ENCODE measurements at places on chromosomes 4 and X. TPM values are rescaled to one million over a fixed set of nuclear protein-coding genes. Genes with fewer than 3 reads are reported as not detected.
A peak's percentile ranks its signal among the peaks of the same experiment; 100 is the strongest.

FGG gene
- total RNA-seq: not detected

ZNF185 gene
- total RNA-seq: 3.0 TPM

IL9R gene
- not detected for total RNA-seq

IBSP gene
- not detected for total RNA-seq

SH2D1A gene
- total RNA-seq: 5.6 TPM

ZCCHC18 gene
- 4.6 TPM for total RNA-seq

DNA sequence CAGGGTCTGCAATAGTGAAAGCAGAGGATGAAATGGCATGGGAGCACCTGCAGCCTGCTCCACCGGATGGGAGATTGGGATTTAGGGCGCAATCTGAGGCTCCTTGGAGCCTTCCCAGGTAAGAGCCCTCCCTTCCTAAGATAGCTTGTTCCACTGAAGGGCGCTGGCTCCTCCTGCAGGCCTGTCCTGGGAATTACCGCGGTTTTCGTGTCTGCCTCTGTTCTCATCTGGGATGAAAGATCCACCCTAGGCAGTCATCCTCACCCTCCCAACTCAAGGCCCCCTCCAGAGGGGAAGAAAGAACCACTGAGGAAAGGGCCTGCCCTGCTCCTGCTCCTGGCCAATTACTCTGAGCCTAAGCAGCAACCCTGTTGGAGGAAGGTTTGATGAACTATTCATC is 547.5 kb downstream of the SMARCA1 start:
- no peaks in the 10 kb centered on the region for H3K4me1 ChIP-seq
- no peak for DNase-seq
- no peak overlapping the region for H3K27ac ChIP-seq
- no peak overlapping the region for H3K4me3 ChIP-seq
- H3K27me3 ChIP-seq: no peaks in the 10 kb centered on the region
- no peaks in the 10 kb centered on the region for H3K36me3 ChIP-seq

DNA sequence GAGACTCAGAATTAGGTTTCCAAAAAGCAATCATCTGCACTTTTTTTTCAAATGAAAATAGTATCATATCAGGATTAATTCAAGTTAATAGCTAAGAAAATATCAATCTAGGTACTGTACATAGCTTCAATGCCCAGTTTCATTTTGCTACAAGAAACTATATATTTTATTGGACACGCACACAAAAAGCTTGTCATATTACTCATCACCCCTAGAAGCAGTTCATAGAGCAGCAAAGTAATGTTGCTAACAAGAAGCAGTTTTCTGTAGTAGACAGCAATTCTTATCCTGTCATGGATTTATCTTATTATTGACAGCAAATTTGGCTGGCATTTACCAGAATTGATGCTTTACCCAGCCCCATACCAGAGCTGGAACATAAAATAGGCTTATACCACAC is 52.3 kb upstream of the LSM6 start:
- H3K36me3 ChIP-seq: no peaks in the 10 kb centered on the region
- H3K4me1 ChIP-seq: no peaks in the 10 kb centered on the region
- H3K4me3 ChIP-seq: no peak overlapping the region
- DNase-seq: no peak
- no peak overlapping the region for H3K27ac ChIP-seq

DNA sequence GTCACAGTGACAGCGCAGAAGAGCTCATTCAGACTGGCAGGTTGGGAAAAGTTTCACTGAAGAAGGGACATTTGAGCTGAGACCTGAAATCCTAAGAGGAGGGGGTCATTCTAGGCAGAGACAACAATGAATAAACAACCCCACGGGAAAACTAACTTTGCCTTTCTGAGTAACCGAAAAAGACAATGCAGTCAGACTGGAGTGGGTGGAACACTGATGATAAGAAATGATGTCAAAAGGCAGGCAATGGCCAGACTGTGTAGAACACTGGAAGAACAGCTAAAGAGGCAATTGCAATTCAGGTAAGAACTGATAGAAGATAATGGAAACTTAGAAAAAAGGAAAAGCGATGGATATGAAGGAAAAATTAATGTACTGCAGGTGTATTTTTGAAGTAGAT is 73.8 kb downstream of the CHIC2 start:
- DNase-seq: no peak
- H3K27me3 ChIP-seq: no peaks in the 10 kb centered on the region
- peaks cover 28% of the 10 kb centered on the region for H3K4me1 ChIP-seq
- no peaks in the 10 kb centered on the region for H3K36me3 ChIP-seq
- no peak overlapping the region for H3K4me3 ChIP-seq

- H3K36me3 ChIP-seq: no peaks in the 10 kb centered on the region
- H3K27ac ChIP-seq: no peak overlapping the region
- peaks cover 25% of the 10 kb centered on the region for H3K4me1 ChIP-seq
- H3K4me3 ChIP-seq: peak overlapping the region; percentile 3
- H3K27me3 ChIP-seq: no peaks in the 10 kb centered on the region
Observed at GRCh38 chr4:48653217-48654014, 126.7 kb downstream of the FRYL start.

GRCh38 chr4:131093303-131093702 is 1997.4 kb downstream of the C4orf33 start:
- no peak for DNase-seq
- H3K36me3 ChIP-seq: no peaks in the 10 kb centered on the region
- no peak overlapping the region for H3K27ac ChIP-seq
- H3K27me3 ChIP-seq: no peaks in the 10 kb centered on the region

DNA sequence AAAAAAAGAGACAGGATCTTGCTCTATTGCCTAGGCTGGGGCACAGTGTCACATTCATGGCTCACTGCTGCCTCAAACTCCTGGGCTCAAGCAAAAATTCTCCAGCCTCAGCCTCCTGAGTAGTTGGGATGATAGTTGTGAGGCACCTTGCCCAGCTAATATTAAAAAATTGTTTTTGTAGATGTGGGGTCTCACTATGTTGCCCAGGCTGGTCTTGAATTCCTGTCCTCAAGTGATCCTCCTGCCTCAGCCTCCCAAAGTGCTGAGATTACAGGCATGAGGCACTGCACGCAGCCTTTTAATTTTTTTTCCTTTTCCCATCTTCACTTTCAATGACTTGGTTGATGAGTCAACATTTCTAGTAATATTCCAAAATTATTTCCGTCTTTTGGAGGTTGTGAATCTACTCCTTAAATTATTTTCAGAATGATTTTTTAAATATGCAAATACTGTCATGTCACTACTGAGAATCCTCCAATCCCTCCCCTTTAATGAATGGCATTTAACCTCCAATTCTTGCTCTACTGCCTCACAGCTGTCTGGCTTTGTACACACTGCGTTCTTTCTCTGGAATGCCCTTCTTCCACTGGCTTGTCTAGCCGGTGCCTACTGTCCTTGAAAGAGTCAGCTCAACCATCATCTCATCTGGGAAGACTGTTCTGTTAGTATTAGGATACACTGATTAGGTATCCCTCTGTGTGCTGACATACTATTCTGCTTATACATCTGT is 27.5 kb upstream of the DCTD start:
- H3K27me3 ChIP-seq: no peaks in the 10 kb centered on the region
- H3K4me1 ChIP-seq: no peaks in the 10 kb centered on the region

DNA sequence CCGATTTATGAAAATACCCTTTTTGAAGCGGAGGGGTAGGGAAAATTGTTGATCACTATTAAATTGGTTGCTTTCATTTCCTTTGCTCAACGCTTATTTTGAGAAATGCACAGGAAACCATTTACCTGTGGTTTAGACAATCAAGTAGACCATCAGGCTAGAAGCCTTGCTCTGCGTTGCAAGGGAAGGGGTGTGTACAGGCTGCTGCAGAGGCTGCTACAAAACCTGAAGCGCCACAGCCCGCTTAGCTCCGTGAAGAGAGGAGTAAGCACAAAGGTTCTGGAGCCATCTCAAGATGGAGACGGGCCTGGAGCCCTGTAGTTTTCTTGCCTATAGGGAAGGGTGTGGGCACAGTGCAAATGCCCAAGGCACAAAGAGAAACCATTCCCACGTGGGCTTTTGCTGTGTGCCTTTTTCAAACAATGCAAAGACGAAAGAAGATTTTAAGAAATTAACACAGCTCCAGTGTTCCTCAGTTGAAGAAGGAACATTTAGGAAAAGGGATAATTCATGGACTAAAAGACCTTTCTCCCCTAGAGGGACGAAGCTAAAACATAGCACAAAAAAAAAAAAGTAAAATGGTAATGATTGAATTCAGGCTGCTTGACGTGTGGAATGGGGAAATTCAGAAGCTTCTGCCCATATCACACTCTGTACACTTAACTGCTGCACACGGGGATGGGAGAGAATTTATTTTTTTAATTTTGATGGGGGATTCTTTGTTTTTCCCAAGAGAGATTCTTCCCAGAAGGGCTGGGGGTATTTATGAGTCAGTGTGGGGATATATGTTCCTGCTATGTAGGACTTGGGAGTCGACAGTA is 3.5 kb downstream of the TMSB4X start:
- peak overlapping the region; percentile 72 for H3K4me3 ChIP-seq
- no peaks in the 10 kb centered on the region for H3K27me3 ChIP-seq
- no peaks in the 10 kb centered on the region for H3K36me3 ChIP-seq
- peaks cover 12% of the 10 kb centered on the region for H3K4me1 ChIP-seq
- peak overlapping the region; percentile 96 for H3K27ac ChIP-seq

GRCh38 chr4:19025031-19025430 is 1003.5 kb upstream of the LCORL start:
- H3K36me3 ChIP-seq: no peaks in the 10 kb centered on the region
- no peak overlapping the region for H3K4me3 ChIP-seq
- no peak overlapping the region for H3K27ac ChIP-seq
- DNase-seq: no peak
- H3K27me3 ChIP-seq: no peaks in the 10 kb centered on the region

- DNase-seq: no peak
- H3K27me3 ChIP-seq: no peaks in the 10 kb centered on the region
- H3K4me3 ChIP-seq: no peak overlapping the region
- H3K36me3 ChIP-seq: no peaks in the 10 kb centered on the region
Observed at GRCh38 chr4:24632011-24632410, 47.7 kb upstream of the DHX15 start.

DNA sequence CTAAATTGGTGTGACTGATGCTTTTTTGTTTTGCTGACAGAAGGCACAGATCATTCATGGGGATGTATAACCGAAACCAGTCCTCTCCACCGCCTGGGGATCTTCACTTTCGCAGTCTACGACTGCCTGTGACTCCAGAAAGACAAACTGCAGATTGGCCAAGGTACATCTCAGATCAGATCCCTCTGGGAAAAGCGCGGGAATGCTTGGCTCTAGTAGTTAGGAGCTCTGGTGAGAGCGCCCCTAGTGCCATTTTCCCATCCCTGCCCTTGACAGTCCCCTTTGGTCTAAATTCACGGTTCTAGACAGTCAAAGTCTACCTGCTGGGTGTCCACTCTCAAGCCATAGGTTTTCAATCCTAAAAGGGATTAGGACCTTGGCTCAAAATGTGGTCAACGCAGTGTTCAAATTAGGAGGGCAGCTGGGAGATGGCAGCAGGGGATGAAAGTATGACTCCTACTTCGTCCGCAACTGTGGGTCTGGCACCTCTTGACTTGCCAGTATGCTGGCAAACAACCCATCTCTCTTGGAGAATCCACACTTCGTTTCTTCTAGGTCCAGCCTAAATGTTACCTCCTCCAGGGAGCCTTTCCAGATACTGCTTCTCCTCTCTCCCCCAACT is 6.9 kb upstream of the HAND2 start:
- no peak overlapping the region for H3K4me3 ChIP-seq
- H3K4me1 ChIP-seq: peaks cover 9% of the 10 kb centered on the region
- peak overlapping the region; percentile 98 for H3K27ac ChIP-seq
- no peak for DNase-seq
- H3K27me3 ChIP-seq: no peaks in the 10 kb centered on the region

DNA sequence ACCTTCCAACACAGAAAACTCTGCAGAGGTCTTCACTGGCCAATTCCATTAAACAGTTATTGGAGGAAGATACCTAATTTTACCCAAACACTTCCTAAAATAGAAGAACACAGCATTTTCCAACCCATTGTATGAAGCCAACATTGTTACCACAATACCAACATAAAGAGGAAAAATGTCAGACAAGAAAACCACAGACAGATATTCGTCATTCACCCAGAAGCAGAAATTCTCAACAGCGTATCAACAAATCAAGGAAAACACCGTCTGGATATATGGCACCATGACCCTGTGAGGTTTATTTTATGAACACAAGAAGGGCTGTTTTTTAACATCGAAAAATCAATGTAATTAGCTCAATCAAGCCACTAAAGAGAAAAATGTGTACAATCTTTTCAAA is 255.6 kb downstream of the ASMT start:
- H3K27me3 ChIP-seq: no peaks in the 10 kb centered on the region
- no peak for DNase-seq
- no peaks in the 10 kb centered on the region for H3K4me1 ChIP-seq
- no peaks in the 10 kb centered on the region for H3K36me3 ChIP-seq
- H3K27ac ChIP-seq: no peak overlapping the region
- no peak overlapping the region for H3K4me3 ChIP-seq

DNA sequence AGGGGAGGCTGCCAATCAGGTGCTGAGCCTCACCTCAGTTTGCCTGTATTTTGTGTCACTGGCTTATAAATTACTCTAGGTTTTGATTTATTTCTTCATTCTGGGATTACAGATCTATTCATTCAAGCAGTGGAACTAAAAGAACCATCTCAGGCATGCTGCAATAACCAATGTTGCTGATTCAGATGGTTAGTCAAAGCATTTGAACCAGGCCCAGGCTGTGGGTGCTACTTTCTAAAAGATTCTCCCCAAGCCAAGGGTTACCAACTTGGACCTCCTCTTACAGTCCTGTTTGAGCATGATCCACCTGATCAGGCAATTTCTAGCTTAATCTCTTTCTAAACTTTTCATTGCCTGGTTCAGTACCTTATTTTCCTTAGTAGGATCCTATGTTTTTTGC is 67.2 kb downstream of the TMEM131L start:
- H3K36me3 ChIP-seq: no peaks in the 10 kb centered on the region
- no peaks in the 10 kb centered on the region for H3K27me3 ChIP-seq
- H3K27ac ChIP-seq: no peak overlapping the region
- peak; percentile 24 for DNase-seq
- no peak overlapping the region for H3K4me3 ChIP-seq

- no peaks in the 10 kb centered on the region for H3K36me3 ChIP-seq
- H3K27ac ChIP-seq: no peak overlapping the region
- no peak for DNase-seq
Observed at GRCh38 chr4:81346719-81347118, 125.0 kb downstream of the RASGEF1B start.
